Iris pigment epithelial cell (primary cell): ENCODE measurements at places on chromosomes 4 and X.

GRCh38 chr4:78930016-78930629 is 9.1 kb downstream of the PAQR3 start:
- DNase-seq: no peak

DNA sequence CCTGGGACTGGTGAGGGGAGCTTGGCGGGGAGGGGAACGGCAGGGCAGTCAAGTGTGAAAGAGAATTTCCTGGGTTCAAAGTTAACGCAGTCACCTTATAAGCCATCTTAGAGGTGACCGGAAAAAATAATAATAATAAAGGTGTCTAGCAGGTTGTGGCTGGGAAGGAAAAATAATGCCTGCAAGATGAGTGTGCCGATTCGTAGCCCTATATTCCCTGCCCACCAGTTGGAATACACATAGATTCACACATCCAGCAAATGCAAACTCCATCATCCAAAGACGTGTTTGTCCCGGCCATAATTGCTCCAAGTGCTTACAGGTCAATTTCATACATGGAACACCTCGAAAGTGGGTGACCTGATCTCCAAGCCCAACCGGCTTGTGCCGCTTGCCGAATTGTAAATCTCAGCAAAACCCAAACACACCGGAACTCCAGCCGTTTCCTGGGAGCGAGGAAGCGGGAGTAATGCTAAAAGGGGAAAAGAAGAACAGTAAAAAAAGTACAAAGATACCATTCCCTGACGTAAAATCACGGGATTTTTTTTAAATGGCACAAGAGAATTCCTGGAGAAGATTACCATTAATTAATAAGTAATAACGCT is 1.3 kb upstream of the FAT1 start:
- peak; percentile 48 for DNase-seq

DNA sequence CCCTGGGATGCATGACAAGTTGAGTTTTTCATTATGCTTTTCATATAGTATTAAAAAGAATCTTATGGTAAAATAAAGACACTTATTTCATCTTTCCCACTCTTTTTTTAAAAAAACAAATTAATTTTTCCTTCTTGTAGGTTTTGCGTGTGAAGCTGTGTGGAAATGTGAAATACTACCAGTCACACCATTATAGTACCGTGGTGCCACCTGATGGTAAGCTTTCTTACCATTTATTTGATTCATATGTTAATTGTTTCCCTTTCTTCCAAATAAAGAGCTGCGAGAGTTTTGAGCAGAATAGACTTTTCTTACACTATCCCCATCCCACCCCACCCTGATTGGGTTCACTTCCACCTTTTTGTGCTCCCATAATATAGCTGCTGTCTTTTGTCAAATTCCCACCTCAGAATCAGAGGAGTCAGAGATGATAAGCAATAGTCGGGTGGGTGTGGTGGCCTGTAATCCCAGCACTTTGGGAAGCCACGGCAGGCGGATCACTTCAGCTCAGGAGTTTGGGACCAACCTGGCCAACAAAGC is 44.3 kb downstream of the CASP6 start:
- DNase-seq: no peak

DNA sequence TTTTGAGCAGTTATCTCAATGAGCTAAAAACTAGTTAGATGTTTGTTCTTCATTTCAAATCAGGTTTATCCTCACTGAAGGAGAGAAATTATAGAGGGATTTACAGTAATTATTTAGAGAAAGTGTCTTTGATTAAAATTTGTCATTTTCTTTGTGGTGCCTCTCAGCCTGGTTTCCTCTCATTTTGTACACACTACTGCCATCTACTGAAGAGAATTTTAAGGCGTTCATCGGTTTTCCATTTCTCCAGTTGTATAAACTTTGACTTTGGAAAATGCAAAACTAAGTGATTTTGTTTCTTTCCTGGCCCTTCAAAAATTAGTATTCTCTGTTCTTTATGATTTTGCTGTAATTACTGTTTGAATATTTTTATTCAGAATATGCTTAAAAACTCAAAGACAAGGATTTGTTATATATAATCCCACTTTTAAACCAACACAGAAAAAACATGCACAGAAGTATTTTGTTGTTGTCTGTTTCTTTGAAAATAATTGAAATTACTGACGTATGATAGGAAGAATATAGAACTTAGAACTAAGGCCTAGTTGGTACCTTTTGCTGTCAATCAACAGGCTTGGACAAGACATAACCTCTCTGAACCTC is 34.4 kb upstream of the ANXA3 start:
- peak; percentile 48 for DNase-seq

DNA sequence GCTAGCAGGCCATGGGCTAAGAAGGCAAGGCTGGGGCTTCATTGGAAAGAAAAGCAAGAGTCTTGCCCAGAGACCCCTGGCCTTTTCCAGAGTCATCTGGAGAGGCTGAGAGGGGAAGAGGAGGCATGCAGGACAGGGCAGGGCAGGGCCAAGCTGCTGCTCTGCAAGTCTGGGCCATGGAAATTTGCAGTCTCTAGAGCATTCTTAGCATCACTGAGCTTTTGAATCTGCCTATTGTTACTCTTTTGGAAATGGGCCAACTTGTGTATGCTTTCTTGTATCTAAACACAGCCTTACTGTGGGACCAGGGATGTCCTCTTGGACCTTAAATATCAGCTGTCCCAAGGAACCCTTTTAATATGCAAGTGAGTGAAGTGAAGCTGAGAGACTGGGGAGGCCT is 560.5 kb downstream of the MID1IP1 start:
- DNase-seq: no peak

DNA sequence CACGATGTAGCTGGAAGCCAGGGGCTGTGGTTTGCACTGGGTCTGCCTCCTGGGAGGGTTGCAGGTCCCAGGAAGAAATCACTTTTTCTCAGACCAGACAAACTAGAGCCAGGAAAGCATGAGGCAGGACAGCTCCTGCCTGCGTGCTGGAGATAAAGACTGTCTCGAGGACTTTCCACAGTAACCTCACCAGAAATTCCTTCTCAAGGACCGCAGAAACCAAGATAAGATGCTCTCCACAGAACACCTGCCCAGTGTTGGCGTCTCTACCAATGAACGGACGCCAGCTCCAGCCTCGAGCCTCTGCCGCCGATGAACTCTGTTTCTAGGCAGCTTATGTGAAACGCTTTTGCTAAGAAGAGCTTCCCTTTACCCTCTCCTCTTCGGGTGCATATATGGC is 76.9 kb upstream of the AFAP1 start:
- DNase-seq: no peak

- DNase-seq: no peak
Measured at GRCh38 chr4:183858011-183858615, 47.0 kb upstream of the STOX2 start.

DNA sequence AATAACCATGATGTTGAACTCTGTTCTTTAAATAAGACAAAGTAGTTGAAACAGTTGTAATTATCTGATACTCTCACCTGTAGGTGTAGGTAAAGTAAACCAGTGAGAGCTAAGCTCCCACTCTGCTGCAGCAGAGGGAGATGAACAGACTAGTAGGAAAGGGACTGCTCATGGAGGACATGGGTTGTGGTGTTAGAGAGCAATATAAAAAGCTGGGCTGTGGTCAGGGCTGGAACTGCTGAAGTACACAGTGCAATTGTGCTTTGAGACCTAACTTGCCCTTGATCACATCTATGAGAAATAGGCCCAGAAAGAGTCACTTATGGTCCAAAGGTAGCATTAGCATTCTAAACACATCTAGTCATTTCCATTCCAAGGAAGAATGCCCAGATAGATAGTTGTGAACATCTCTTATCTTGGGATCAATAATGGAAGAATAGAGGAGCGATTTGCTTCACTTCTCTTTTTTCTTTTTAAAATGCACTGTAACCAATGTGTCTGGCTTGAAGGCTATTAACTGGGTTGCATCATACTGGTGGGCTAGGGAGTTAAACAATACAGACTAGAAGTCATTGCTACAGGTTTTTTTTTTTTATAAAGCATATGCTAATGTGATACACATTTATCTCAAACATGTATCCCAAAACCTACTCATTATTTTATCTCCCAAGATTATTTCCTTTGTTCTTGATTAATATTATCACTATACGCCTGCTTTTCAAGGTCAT is 251.3 kb upstream of the CENPE start:
- no peak for DNase-seq

GRCh38 chr4:125505621-125506020 is 190.9 kb downstream of the FAT4 start:
- no peak for DNase-seq

DNA sequence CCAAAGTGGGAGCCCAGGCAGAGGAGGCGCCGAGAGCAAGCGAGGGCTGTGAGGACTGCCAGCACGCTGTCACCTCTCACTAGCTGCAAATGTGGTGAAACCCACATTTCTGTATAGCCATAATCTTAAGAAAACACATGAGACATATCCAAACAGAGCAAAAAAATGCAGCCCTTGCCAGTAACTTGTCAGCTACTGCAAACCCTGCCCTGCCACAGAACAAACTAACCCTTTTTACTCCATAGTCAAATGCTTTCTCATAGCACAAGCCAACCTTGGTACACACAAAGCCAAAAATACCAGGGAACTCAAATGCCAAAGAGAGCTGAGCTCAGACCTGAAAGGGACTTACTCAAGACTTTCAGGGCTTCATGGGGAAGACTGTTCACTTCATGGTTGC is 14.9 kb upstream of the NXF3 start:
- DNase-seq: no peak

- DNase-seq: peak; percentile 46
Measured at GRCh38 chrX:68894513-68895340, 65.9 kb downstream of the EFNB1 start.

- DNase-seq: peak; percentile 25
Measured at GRCh38 chr4:98027827-98028226, 115.4 kb downstream of the STPG2 start.

GRCh38 chr4:8306511-8307021 is 37.0 kb downstream of the HTRA3 start:
- no peak for DNase-seq

DNA sequence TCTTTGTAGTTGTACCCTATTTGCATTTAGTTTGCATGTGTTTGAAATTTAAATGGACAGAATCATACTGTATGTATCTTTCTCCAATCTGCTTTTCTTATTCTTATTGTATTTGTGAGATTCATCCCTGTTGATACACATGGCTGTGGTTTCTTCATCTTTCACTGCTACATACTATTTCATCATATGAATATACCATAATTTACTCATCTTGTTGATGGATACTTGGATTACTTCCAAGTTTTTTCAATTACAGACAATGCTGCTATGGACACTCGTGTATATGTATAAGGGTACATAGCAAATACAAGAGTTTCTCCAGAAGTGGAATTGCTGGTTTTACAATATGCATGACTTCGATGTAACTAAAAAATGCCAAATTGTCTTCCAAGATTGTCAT is 11.8 kb upstream of the KLHL8 start:
- no peak for DNase-seq

- no peak for DNase-seq
Measured at GRCh38 chr4:107823870-107824349, 822 bp upstream of the SGMS2 start.

DNA sequence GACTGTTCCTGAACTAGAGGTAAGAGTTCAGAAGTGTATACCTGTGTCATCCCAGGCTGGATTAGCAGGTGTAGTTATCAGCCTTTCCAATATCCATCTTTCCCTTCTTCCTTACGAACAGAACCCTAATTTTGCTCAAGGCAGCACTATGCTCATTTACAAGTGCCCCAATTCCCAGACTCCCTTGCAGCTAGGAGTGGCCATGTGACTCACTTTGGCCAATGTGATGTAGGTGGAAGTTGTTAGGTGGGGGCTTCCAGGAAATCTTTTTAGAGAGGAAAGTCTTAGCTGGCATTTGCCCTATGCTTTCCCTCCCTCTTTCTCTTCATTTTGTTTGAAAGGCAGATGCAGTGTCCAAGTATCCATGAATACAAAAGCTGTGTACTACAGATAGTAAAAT is 34.8 kb downstream of the HOPX start:
- no peak for DNase-seq

DNA sequence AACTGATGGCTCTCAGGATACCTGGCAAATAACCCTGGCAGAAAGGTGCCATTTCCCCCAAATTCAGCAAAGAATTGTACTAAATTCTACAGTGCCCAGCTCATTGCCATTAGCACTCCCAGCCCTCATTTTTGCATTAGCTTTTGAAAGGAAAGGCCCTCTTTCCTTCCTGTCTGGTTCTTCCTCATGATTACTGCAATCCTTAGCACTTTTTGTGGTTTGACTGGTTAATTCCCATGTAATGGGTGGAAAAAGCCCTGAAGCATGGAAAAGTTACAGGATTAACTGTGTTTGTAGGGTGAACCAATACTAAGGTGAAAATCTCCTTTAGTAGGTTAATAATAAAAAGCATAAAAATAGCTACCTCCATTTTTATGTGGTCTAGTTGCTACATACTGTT is 139.5 kb downstream of the NPNT start:
- DNase-seq: no peak

GRCh38 chr4:19729886-19730651 is 521.6 kb upstream of the SLIT2 start:
- peak; percentile 74 for DNase-seq

DNA sequence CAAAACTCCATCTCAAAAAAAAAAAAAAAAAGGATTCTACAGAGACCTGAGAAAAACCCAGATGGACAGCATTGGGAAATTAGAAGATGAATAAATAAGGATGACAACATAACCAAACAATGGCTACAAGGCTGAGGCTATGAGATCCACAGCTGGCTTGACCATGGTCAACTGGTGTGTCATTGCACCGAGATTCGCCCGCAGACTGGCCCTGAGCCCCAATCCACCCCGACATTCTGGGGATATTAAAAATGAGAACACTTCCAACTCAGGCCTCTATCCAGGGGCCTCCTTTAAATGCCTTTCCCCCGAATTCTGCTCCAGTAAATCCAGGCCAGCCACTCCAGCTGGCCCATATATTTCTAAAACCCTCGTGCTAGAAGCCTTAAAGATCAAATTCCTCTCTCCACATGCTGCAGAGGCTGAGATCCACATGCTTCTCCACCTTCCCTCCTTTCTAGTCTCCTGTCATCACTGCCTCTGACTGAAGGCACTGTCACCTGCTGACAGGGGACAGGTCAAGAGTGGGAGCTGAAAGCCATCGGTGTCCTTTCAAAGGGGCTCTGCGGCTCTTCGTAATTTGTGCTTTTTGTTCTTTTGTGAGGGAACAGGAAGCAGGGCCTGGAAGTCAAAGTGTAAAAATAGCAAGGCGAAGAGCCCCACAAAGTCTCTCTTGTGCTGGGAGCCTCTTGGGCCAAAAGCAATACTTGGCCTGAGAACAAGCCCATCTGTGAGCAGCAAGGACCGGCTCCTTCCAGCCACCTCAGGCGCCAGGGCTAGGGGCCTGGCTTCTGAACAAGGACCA is 203.7 kb downstream of the NSUN7 start:
- DNase-seq: no peak

GRCh38 chr4:31045724-31046318 is 325.7 kb downstream of the PCDH7 start:
- DNase-seq: peak; percentile 33
